Type B pancreatic cell (in vitro differentiated cells): ENCODE measurements at places on chromosomes 2 and 18.
A peak's percentile ranks its signal among the peaks of the same experiment; 100 is the strongest.

DNA sequence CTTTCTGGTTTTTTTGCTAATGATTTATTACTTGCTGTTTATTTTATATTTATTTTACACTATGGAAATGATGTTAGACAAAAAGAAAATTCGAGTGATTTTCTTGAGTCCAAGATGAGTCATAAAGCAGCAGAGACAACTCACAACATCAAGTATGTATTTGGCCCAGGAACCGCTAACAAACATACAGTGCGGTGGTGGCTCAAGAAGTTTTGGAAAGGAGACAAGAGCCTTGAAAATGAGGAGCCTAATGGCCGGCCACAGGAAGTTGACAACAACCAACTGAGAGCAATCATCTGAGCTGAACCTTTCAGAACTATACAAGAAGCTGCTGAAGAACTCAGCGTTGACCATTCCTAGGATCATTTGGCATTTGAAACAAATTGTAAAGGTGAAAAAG lies 594.1 kb downstream of the SATB2 start:
- DNase-seq, result no peak
- no peak overlapping the region for H3K4me3 ChIP-seq
- no peaks in the 10 kb centered on the region for H3K36me3 ChIP-seq
- H3K4me1 ChIP-seq, result no peaks in the 10 kb centered on the region

DNA sequence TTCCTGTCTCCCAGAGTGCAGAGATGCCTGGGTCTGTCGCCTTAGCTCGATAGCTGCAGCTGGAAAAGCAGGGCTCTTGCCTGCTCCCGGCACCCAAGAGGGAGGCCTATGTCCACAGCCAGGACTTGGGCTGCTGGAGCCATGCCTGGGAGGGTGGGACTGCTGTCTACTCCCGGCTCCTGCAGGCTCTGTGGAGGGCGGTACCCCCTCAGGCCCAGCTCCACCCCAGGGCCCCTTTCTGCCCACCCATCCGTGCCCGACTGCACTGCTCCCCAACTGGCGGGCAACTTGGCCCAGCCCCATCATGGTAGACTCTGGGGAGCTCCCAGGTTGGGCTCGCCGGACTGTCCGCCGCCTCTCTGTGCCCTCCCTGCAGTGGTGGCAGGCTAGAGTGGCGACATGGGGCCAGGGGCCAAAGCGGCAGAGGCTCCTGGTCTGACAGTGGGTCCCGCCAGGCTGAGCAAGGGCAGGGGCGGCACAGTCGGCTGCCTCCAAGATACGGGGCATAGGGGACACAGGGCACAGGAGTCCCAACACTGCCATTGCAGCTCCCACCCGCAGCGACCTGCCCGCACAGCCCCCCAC lies 901.0 kb downstream of the CCDC85A start:
- H3K36me3 ChIP-seq, result peaks cover 4% of the 10 kb centered on the region
- no peak overlapping the region for H3K27ac ChIP-seq
- no peaks in the 10 kb centered on the region for H3K4me1 ChIP-seq
- no peak for DNase-seq

DNA sequence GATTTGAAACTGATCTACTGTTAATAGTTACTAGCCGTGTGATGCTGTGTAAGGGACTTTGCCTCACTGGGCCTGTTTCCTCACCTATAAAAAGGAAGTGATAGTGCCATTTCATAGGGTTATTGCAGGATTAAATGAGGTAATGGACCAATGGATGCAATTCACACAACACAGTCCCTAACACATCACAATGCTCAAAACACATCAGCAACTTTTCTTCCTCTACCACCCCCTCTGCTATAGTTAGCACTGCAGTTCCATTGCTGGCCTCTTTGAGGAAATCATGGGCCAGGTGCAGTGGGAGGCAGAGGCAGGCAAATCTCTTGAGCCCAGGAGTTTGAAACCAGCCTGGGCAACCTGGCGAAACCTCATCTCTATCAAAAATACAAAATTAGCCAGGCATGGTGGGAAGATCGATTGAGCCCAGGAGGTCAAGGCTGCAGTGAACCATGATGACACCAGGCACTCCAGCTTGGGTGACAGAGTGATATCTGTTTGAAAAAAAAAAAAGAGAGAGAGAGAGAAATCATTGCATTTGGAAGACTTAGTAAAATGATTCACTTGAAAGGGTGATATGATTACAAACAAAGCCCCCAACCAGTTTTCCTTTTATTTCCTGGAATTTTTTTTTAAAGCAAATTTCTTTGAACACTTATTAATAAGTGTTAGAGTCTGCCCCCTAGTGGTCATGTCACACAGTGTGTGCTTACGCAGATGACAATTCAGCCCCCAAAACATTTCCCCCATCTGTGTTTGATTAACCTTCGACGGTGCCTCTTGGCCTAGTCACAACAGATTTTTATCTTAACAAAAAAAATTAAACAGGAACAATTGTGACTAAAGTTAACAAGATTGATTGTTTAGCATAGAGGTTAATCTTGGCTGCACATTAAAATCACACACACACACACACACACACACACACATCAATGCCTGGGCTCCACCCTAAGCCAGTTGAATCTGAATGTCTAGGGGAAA lies 88.6 kb upstream of the BCL11A start:
- peaks cover 14% of the 10 kb centered on the region for H3K4me1 ChIP-seq
- DNase-seq, result no peak
- peaks cover 15% of the 10 kb centered on the region for H3K27me3 ChIP-seq
- no peak overlapping the region for H3K4me3 ChIP-seq
- H3K27ac ChIP-seq, result no peak overlapping the region

GRCh38 chr2:225637259-225637658 lies 237.7 kb downstream of the NYAP2 start:
- DNase-seq, result no peak
- no peaks in the 10 kb centered on the region for H3K4me1 ChIP-seq
- H3K4me3 ChIP-seq, result no peak overlapping the region
- no peaks in the 10 kb centered on the region for H3K36me3 ChIP-seq
- no peaks in the 10 kb centered on the region for H3K27me3 ChIP-seq

DNA sequence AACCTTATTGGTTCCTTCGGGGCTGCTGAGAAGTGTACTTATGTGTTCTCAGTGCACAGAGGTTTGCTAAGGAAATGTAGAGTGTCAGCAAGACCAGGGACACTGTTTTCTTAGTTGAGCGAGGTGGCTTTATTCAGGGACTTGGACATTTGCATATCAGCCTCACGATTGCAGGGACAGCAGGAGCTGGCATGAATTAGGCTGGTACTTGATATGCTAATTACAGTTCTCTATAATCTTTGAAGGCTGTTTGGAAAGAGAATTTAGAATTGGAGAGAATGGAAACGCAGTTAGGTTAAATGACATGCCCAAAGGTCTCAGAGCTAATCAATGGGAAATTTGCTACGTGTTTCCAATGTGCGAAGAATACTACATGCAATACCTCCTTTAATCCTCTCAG lies 18.7 kb upstream of the MTCL1 start:
- no peak overlapping the region for H3K4me3 ChIP-seq
- H3K27ac ChIP-seq, result no peak overlapping the region
- no peak for DNase-seq
- H3K4me1 ChIP-seq, result peaks cover 10% of the 10 kb centered on the region

DNA sequence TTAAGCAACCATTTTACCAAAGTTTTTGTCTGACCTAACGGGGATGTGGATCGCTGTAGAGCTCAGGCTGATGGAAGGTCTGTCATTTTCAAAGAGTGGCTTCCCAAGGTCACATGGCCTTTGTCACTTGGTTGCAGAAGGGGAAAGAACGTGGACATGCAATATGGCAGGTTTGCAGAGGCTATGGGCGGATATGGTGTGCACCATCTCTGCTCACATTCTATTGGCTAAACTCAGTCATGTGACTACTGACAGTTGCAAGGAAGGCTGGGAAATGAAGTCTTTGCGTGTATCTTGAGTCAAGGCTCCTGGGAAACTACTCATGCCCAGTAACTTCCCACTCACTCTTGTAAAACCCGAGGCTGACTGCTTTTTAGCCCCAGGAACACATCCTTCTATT lies 96.8 kb downstream of the ST6GAL2 start:
- no peak overlapping the region for H3K4me3 ChIP-seq
- DNase-seq, result no peak
- H3K4me1 ChIP-seq, result peaks cover 5% of the 10 kb centered on the region
- H3K36me3 ChIP-seq, result no peaks in the 10 kb centered on the region
- H3K27me3 ChIP-seq, result no peaks in the 10 kb centered on the region
- no peak overlapping the region for H3K27ac ChIP-seq

DNA sequence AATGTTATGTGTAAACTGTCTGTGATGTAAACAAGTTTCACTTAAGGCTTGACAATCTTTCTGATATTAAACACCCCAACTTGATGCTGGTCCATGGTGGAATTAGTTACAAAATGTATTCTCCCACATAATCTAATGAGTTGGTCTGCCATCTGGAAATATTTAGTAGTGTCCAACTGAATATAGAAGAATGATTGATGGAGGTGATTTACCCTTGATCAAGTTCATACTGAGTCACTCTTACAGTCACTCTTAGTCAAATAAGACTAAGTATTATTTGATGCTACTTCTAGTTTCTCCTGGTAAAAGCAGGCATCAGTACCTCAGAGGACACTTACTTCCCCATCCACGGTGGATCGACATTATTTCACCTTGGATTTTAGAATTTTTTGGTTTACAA lies 198.1 kb downstream of the SATB2 start:
- H3K36me3 ChIP-seq, result no peaks in the 10 kb centered on the region
- H3K4me1 ChIP-seq, result no peaks in the 10 kb centered on the region
- no peak overlapping the region for H3K4me3 ChIP-seq
- DNase-seq, result no peak
- no peaks in the 10 kb centered on the region for H3K27me3 ChIP-seq

DNA sequence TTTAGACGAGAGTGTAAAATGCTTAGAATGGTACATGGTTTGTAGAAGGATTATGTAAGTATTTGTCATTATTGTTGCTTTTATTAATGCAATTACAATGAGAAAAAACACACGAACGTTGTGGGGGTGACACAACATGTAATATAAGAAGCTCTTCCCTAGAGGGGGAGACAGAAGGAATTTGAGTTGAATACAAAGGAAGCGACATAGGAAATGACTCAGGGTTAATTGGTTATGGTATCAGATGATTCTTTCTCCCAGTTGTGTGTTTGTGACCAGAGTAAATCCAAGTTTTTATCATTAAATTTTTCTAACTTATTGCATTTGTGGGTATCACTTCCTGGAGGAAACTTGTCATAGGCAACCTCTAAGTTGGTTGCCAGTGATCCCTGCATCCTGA lies 625.6 kb upstream of the CDH2 start:
- no peaks in the 10 kb centered on the region for H3K4me1 ChIP-seq
- no peaks in the 10 kb centered on the region for H3K27me3 ChIP-seq

DNA sequence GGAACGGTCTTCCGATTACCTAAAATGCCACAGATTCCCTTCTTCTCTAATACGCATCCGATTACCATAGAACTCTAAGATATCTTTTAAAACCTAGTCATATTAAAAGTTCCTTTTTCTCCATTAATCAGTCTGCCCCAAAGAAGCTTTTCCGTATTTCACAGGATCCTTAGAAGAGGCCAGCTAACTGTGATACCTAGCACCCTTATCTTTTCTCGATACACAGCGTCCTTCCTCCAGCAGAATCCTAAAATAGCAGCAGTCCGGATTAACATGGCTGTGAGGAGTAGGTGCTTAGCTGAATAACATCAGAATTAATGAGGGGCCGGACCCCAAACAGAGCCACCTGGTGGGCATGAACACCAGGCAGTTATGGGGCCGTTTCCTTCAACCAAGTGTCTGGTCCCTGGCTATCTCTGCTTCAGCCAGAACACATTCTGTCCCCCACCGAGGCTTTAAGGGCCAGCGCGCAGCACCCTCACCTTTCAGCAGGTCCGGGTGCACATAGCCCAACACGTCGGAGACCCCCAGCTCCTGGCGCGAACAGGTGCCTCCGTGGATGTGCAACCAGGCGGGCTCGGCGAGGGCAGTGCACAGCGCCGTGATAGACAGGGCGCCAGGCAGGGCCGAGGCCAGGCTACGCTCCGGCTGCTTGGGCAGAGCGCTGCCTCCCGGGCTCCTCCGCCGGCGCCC lies 995 bp downstream of the TMEM127 start:
- peaks cover 30% of the 10 kb centered on the region for H3K4me1 ChIP-seq
- no peaks in the 10 kb centered on the region for H3K27me3 ChIP-seq
- no peak for DNase-seq
- H3K4me3 ChIP-seq, result peak overlapping the region; percentile 88

GRCh38 chr2:239224955-239225354 lies 175.9 kb downstream of the HDAC4 start:
- H3K27ac ChIP-seq, result no peak overlapping the region
- DNase-seq, result no peak
- H3K4me3 ChIP-seq, result no peak overlapping the region
- peaks cover 62% of the 10 kb centered on the region for H3K4me1 ChIP-seq
- H3K36me3 ChIP-seq, result no peaks in the 10 kb centered on the region
